ENCODE measurements at places on chromosomes 7 and 10. TPM values are rescaled to one million over a fixed set of nuclear protein-coding genes. Genes with fewer than 3 reads are reported as not detected.

The SSC4D gene
- not detected for total RNA-seq

The DYNC1I1 gene
- total RNA-seq: 11.8 TPM

The CPVL gene
- total RNA-seq: 10.5 TPM

The HOXA11 gene
- total RNA-seq: 32.4 TPM
